ENCODE measurements at places on chromosomes 2 and 18.

DNA sequence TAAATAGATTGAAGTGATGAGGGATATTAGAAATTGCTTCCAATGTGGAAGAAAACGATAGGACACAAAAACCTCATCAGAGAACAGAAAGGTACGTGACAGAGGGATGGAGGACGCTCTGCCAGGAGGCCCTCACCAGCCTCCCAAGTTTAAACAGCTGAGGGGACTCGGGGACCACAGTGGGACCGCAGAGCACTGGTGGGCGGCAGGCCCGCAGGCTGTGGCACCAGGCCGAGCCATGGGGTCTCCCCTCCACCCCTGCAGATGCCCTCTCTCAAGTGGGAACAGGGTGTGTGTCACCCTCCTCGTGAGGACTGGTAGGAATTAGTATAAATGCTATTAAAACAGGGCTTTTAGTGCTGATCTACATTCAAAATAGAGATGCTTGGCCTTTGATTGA lies 10.8 kb downstream of the NDUFA10 start:
- no peak for DNase-seq

- peak; percentile 31 for DNase-seq
Measured at GRCh38 chr2:229273723-229274338, 2.7 kb upstream of the PID1 start.

GRCh38 chr2:45962177-45962921 lies 310.9 kb downstream of the PRKCE start:
- no peak for DNase-seq

- DNase-seq: peak; percentile 7
Measured at GRCh38 chr2:85888020-85888683, 638 bp downstream of the ST3GAL5 start.

DNA sequence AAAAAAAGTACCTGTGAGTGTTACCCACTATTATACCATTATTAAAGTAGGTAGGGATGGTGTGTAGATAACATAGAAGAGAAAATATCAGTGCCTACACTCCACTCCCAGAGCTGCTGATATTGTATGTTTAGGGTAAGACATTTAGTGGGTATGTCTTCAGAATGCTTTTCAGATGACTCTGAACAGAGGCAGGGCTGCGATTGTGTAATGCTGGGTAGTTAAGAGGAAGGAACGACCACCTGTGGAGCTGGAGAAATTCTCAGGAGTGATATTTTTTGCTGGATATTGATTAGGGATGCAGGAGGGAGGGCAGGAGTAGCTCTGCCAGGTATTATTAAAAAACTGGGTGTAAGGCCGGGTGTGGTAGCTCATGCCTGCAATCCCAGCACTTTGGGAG lies 2.8 kb downstream of the CNOT11 start:
- no peak for DNase-seq

DNA sequence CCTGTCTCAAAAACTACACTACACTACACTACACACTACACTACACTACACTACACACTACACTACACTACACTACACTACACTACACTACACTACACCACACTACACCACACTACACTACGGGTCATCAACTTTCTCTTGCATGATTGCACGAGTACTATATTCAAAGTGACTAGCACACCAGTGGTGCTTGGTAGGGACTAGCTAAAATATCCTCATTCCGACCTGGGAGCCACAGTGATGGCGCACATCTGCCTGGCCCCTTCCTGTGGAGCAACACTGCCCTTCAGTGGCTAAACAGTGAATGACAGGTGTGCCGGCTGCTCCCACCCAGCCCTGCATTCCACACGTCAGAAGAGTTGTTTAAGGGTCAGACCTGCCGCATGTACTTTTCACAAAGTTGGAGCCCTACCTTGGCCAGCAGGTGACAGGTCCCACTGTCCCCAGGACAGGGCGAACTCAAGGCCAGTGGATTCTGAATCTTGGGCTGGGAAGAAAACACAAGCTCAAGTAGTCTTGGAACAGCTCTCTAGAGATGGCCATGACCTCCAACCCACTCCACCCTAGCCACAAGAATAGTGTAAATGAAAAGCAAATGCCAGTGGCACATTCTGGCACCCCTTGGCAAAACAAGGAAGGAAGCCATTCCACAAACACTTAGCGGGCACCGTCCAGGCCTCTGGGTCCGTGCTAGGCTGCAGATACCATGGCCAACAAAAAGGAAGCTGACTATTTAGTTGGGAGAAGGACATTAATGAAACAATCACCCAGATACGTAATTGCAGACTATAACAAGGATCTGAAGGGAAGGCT lies 79.7 kb upstream of the MSH2 start:
- DNase-seq: peak; percentile 65

GRCh38 chr2:226446406-226447001 lies 353.1 kb downstream of the IRS1 start:
- no peak for DNase-seq

DNA sequence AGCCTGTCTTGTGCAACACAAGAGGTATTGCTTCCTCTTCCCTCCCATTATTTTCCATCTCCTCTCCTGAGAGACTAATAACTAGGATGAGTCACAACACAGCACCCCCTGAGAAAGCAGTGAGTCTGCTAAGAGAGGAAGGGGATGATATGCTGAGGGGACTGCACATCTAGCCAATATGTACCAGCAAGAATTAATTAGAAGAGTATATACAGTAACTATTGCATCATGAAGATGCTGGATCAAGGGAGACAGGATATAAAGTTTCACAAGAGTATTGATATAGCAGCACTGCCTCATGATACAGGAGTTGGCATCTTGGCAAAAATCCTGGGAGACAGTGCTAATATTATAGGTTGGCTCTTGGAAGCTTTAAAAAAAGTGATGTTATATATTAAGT lies 289.9 kb upstream of the RBMS1 start:
- no peak for DNase-seq

DNA sequence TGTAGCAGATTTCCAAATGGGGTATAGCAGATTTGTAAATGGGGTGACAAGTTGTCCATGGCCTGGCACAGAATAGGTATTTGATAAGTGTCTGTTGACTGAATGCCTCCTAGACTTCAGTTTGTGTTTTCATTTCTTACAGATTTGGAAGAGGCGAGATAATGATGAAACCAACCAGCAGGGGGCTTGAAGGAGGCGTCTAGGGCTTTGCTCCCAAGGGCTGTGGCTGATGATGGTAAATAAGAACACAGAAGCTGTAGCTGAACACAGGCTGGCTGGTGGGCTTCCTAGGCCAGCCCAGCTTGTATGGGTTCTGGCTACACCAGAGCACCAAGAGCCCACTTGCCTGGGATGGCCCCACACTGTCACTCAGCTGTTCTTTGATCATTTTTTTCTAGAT lies 19.4 kb downstream of the SFTPB start:
- no peak for DNase-seq

DNA sequence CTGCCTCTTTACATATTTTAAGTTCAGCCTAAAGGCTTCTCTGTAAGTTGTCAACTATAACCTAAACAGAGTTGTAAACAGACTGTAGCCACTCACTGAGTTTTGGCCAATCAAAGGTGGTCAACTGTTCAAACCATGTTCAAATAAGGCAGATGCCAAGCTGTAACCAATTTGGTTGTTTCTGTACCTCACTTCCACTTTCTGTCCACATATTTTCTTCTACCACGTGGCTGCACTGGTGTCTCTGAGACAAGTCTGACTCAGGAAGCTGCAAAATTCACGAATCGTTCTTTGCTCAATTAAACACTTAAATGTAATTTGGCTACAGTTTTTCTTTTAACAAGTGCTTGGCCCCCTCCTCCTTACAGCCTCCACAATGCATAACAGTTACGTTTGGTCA lies 555.2 kb downstream of the CNTNAP5 start:
- DNase-seq: no peak

GRCh38 chr2:216431531-216431856 lies 19.2 kb downstream of the SMARCAL1 start:
- DNase-seq: no peak

DNA sequence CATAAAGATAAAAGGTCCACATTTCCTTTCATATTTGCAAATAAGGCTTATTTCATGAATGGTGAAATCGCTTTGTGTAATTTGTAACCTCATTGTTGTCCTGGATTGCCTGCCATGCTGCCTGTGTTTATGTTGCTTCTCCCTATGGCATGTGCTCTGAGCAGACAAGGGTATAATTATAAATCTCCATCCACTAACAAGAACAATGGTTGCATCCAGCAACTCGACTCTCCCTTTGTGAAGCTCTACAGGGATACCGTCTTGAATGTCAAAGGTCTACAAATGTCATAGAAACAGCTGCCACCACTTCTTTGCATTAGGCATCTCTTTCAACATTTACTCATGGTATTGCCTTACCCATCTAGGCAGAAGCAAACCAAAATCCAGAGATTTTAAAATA lies 209.6 kb downstream of the SLC8A1 start:
- no peak for DNase-seq

Data from NCI-H526 treated with DMSO at 0.1 percent for 48 hours (cell line).